ENCODE measurements at places on chromosomes 6 and 20.

DNA sequence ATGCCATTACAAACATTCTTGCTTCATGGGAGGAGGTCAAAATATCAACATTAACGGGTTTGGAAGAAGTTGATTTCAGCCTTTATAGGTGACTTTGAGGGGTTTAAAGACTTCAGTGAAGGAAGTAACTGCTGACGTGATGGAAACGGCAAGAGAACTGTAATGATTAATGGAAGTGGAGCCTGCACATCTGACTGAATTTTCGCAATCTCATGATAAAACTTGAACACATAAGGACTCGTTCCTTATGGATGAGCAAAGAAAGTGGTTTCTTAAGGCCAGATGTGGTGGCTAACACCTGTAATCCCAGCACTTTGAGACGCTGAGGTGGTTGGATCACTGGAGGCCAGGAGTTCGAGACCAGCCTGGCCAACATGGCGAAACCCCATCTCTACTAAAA, 226.1 kb downstream of the BCAS1 start:
- DNase-seq: no peak

- no peak for DNase-seq
Observed at GRCh38 chr20:18440403-18440802, 26.4 kb downstream of the DZANK1 start.

DNA sequence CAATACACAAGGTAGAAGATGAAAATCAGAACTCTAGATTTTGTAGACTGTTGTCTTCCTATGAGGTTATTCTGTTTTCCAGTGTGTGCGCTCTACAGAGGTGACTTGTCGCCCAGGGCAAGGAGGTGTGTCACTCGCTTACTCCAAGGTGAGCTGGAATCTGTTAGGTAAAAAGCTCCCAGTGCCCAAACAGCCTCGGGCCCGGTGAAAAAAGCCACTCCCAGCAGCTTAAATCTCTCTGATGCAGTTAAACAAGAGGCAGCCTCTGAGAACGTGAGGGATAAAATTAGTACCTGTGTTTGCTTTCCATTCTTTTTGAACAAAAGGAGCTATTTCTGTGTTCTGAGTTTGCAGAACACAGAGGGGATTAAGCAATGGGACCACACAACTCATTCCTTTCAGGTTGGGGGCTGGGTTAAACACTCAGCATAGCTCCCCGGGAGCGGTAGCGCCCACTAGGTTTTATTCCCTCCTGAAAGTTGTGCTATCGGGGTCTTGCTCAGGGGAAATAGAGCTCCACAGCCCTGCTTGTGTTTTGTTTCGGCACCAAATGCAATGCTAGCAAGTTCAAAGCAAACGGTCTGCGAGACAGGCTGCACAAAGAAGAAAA, 181.2 kb downstream of the FOXA2 start:
- no peak for DNase-seq

- DNase-seq: no peak
Observed at GRCh38 chr6:48613231-48613949, 502.4 kb upstream of the PTCHD4 start.

DNA sequence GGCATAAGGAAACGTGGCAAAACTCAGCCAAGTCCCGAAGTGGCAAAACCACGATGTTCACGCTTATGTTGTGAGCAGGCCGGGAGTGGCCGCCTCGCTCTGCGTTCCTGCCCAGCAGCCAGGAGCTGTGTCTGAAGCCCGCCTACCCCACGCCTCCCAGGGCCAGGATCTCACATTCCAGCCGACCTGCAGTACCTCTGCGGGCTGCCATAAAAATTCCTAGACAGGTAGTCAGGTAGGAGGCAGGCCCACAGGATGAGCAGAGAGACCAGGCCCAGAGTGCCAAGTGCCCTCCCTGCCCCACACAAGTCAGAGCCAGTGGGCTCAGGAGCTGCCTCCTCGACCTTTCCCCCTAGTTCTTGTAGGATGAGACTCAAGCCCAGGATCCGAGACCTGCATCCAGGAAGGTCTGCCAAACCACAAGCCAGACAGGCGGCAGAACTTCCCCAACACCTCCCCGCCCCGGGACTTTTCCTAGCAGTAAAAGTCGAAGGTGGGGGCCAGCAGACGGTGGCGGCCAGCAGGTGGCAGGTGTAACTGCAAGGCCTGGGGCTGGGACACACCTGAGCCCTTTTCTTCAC, 16.7 kb downstream of the PMEPA1 start:
- DNase-seq: no peak

- peak; percentile 23 for DNase-seq
Observed at GRCh38 chr20:48983423-48984400, 62.2 kb downstream of the ARFGEF2 start.

DNA sequence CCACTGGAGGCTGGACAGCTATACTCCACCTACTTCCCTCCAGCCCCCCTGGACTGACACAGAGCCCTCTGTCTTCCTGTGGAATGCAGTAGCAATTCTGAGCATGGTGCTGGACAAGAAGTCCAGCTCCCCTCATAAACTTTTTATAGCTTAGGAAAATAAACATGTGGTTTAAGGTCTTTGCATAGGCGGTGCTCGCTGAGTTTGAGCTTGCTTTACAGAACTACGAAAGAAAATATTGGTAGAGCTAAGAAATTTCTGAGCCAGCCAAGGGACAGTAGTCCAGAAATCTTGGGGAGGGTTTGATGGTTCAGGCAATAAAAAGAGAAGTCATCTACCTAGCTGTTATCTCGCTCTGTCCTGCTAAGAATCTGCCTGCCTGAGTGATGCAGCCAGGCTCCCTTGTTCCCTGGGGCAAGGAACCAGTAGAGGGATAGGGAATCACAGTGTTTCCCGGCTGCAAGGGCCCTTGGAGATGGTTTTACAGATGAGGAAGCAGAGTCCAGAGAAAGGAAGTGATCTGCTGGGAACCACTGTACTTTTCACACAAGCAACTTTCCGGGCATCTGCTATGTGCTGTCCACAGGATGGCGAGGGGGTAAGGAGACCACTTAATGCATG, 343.4 kb downstream of the CDC5L start:
- no peak for DNase-seq

DNA sequence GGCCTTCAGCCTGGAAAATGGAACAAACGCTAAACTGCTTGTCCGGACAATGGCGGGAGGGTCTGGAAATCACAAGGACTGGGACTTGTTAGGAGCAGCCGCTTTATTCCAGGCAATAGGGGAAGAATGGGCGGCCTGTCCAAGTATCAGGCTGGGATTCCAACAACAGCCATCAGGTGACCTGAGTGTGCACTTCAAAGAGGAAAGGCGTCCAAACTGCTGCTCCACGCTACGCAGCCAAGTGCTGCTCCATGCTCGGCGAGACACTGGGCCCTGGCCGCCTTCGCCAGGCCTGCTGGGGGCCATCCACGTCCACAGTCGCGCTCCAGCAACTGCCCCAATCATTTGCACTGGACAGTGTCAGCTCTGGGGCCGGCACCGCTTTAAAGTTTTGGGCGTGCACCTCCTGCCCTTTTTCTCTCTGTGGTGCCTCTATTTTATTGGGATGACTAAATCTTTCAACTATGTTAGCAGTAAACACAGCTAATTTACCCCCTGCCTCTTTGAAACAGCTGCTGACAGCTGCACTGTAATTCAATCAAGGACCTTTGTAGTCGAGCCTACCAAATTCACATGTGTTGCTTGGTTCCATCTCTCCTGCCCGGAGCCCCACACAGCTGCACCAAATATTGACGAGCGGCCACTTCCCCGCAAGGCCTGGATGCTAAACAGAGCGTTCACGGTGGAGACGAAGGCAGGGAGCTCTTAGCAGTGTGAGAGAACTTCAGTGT, 98.3 kb downstream of the BMP7 start:
- no peak for DNase-seq

- no peak for DNase-seq
Observed at GRCh38 chr20:38601216-38602184, at the start of gene ARHGAP40. Gene ARHGAP40, plus strand, starts transcription at chr20:38601809.

- no peak for DNase-seq
Observed at GRCh38 chr6:3905945-3906845, 57.0 kb downstream of the FAM50B start.

DNA sequence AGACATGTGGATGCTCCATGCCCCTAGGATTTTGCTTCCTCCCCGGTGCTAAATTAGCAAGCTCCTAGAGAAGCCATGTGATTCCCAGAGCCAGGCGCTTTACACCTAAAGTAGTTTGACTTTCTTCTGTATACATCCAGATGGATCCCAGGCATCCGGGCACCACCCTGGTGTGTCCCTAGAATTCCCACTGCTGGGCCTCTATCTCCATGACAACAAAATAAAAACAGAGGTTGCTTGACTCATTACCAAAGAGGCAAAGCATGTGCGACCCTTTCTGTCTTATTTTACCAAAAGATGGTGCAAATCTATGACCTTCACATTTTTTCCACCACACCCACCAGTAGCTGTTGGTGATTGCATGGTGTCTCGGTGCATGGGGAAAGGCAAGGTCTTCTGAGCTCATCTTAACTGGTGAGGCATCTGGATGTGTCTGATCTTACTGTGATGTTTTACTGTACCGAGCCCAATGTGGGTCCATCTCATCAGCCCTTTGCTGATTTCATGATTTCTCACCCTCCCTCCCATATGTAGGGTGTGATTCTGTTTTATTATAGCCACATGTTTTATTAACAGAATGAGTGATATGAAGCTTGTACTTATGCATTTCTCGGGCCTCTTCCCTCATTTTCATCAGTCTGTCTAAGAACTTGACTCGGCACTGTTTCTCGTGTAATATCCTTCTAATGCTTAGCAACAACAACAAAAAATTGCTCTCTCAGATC, 27.4 kb upstream of the VAPB start:
- DNase-seq: peak; percentile 59

- no peak for DNase-seq
Observed at GRCh38 chr6:140915103-140915502, 1217.6 kb upstream of the GJE1 start.

DNA sequence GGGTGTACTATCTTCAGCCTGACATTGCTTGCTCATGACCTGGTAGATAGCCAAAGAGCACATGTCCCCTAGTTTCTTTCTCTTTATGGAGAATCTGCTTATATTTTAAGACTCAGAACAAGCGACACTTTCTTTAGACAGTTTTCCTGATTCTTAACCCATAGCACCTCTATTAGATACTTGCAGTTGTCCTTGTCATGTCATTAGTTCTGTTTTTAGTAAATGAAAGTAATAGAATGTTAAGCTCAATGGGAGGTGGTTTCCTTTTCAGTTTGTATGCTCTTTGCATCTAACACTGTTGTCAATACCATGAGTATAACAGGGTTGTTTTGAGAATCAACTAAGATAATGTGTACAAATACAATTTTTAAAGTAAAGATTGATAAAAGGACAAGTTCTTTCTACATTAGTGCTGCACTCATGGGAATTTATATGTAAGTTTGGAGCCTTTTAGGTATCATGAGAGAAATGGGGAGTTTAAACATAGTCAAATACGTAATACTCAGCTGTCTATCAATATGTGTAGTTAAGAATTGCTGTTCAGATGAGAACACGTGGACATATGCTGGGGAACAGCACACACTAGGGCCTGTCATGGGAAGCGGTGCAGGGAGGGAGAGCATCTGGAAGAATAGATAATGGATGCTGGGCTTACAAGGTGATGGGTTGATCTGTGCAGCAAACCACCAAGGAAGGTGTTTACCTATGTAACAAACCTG, 124.3 kb downstream of the GRM1 start:
- no peak for DNase-seq

GRCh38 chr6:44265722-44266233, 427 bp upstream of the NFKBIE start:
- no peak for DNase-seq

- peak; percentile 66 for DNase-seq
Observed at GRCh38 chr6:17392978-17393891, at the start of gene CAP2. Gene CAP2, plus strand, starts transcription at chr6:17393595. Its CDS starts 27,961 bp downstream, at chr6:17421556.

GRCh38 chr6:157182503-157183264, 140.6 kb downstream of the TMEM242 start:
- no peak for DNase-seq

- no peak for DNase-seq
Observed at GRCh38 chr20:10611357-10611756, 62.4 kb downstream of the JAG1 start.

GRCh38 chr6:170293341-170294231, 2.7 kb upstream of the DLL1 start:
- no peak for DNase-seq

GRCh38 chr6:24547243-24547642, 52.5 kb downstream of the ALDH5A1 start:
- no peak for DNase-seq

DNA sequence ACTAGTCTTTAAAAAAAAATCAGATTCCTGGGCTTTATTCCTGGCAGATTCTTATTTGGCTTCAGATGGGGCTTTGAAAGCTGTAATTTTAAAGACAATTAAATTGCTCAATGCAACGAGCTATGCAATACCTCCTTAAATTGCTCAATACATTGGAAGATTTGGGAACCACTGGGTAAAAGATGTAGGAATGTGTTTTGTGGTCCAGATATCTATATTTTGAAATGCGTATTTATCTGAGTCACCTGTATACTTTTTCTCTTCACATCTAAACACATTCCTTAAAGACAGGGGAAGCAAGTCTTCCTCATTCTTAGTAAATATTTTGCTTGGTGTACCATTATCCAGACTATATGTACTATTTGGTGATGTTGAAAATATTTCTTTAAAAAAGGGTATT, 29.6 kb upstream of the MAP7 start:
- DNase-seq: no peak

- DNase-seq: no peak
Observed at GRCh38 chr6:30940361-30940986, at the start of gene MUCL3. Gene MUCL3, plus strand, starts transcription at chr6:30940973. Its CDS starts 27 bp downstream, at chr6:30941000.

DNA sequence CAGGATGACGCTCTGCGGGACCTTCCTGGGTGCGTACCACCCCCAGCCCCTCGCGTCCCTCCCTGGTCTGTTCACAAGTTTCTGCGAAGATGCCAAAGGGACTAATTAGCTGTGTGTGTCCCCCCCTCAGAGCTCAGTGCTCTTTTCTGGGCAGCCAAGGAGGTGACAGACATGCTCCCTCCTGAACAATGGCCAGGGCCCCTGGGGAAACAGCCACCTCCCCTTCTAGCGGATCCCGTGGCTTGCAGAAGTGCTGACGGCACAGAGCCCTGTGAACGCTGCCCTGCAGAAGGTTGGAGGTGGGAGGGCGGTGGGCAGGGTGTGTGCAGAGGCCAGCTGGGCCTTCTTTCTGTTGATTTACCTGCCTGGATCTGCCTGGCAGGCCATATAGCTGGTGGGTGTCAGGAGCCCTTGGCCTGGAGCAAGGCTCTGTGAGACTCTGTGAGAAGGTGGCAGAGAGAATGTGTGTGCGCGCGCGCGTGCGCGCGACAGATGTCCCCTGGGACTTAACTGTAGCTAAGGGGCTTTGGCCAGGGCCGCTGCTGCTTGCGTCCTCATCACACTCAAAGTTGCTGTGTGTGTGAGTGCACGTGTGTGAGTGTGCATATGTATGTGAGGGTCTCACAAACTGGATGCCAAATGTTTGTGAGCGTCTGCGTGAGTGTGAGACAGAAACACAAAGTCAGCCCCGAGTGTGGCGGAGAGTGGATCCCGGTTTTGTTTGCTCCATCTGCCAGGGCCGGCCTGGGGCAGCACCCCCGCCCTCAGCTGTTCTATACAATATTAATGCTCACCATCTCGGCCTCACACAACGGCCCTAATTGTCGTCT, 3.5 kb upstream of the MYT1 start:
- no peak for DNase-seq

DNA sequence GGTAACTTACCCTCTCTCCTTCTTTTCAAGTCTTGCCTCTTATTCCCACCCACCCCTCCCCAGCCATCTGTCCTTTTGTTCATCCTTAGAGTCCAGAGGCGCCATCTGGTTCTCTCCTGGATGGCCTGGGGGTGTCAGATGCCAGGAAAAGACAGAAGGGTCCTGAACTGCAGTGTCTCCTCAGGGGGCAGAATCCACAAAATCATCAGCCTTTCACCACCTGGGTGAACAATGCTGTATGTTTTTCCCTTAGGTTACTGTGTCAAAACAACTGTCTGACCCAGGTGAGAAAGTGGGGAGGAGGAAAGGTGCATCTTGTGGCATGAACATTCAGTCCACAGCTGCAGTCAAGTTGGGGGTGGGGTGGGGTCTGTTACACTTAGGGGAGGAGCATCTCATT, 47.9 kb upstream of the FYN start:
- DNase-seq: no peak
